ENCODE measurements at places on chromosomes 4 and X.

DNA sequence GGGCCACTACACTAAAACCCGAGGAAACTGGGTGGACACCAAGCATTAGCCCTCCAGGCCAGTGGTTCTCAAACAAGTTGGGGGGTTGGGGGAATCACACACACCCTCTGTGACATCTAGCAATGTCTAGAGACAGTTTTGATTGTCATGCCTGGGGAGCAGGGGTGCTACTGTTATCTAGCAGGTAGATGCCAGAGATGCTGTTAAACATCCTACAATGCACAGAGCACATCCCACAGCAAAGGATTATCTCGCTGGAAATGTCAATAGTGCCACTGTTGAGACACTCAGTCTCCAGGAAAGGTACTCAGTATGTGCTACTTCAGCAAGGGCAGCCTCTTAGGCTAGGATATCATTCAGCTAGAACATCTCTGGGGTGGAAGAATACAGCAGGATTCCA, 1.3 kb downstream of the SMC1A start:
- DNase-seq: no peak

DNA sequence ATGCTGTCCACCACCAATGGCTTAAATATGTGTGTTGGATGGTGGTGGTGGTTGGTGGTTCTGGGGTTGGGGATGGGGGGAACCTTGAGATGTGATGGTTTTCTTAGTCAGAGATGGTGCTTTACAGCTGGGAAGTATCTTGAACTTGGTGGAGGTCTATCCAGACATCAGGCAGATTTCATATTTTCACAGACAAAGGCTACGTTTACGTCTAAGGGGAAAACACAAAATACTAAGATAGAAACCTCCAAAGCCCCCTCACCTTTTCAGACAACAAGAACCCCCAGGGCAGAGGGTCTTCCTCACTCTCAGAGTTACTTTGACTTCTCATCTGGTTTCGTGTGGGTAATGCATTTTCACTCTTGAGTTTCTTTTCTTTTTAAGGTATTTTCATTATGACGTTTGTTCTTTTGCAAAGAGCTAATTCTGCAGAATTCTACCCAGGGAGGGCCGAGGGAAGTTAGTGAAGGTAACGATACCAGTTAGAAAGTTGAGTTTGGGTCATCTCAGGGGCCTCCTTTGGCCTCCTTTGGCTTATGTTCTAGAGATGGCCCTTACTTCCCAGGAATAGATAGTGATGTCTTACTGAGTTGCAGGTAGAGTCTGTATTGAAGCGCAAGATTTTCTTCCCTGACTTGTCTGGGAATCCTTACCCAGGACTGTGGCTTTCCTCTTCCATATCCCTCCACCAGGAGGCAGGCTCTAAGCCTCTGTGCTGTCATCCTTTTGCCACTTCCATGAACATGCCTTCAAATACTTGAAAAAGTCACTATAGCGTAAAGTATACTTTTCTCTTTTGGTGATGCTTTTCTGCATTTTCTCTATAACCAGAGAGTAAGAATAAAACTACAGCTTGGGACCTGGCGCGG, 31.9 kb downstream of the RHOH start:
- no peak for DNase-seq

GRCh38 chr4:81471298-81471587, 464 bp downstream of the RASGEF1B start:
- DNase-seq: no peak

DNA sequence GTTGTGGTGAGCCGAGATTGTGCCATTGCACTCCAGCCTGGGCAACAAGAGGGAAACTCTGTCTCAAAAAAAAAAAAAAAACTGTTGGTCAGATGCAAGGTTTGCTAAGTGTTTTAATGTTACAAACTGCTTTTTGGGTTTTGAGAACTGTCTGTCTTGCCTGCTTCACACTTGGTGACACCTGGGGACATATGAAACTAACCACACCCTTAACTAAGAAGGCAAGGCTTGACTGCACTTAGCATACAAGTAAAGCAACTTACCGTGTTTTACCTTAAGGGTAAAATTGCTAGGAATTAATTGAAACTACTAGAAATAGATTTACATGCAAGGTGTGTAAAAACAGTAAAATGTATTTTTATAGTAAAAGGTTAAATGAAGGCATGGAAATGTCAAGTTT, 180.4 kb downstream of the OR13H1 start:
- DNase-seq: no peak

DNA sequence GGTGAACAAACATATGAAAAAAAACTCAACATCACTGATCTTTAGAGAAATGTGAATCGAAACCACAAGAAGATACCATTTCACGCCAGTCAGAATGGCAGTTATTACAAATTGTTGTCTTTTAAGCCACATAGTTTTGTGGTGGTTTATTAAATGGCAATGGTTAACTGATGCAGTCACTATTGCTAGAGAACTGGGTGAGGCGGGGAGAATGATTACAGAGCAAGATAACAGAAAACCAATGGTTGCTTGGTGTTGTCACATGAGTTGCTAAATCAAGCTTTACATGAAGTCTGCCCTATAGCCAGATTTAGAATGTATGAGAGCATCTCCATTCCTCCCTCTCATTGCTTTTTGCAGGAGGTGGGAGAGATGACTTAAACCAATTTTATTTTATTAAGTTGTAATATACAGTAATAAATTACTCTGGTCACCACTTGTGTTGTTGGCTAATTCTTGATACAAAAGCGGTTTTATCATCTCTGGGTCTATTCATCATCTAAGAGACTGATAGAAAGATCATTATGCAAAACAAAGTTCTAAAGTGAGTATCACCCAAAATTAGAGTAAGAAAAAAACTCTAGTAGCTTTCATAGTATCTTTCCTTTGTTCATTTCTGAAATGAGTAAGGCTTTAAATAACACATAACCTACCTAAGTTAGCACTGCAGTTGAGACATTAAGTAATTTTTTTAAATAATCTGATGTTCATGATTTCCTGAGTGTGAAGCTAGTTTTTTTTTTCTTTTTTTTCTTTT, 859.5 kb downstream of the STIM2 start:
- DNase-seq: no peak

DNA sequence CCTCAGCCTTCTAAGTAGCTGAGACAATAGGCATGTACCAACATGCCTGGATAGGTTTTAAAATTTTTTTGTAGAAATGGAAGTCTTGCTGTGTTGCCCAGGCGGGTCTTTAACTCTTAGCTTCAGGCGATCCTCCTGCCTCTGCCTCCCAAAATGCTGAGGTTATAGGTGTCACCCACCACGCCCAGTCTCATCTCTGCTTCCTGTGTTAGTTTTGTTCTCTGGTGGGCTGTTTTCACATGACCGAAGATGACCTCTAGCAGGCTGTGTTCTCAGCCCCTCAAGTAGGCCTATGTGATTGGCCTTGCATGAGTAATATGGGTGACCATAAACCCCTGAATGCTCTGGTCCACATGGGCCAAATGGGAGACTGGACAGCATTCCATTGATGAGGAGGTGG, 56.8 kb upstream of the MSANTD1 start:
- no peak for DNase-seq

DNA sequence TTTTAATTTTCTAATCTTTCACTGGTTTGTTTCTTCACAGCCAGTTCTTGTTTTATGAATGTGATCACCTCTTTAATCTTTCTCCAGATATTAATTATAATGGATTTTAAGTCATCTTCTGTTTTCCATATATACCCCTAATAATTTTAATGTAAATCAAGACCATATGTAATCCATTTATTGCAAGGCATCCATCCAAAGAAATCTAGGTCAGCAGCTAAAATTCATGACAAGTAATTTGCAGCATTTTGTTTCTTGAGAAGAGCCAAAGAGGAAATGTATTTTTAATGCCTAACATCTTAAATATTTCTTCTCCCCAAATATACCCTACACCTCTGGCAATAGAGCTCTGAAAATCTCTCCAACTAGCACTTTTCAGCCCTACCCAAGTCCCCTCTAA, 81.1 kb downstream of the SUPT20HL2 start:
- no peak for DNase-seq
